Choroid plexus epithelial cell (primary cell): ENCODE measurements at places on chromosomes 7 and 10.
A peak's percentile ranks its signal among the peaks of the same experiment; 100 is the strongest.

DNA sequence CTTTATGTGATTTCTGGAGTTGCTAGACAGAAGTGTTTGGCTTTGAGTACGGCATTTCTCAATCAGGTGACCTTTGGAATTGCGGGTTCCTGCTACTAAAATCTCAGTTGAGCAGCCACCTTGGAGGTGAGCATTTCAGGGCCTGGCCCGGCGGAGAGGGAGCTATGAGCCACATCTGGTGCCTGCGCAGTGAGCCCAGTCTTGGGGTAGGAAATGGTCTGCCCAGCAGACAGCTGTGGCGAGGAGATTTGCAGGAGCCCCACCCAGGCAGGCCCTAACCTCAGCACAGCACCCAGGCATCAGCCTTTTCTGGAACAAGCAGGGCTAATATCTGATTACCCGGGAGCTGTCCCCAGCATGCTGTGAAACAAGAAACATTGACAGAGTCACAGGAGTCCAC is 547.9 kb upstream of the FOXK1 start:
- no peak for DNase-seq

- no peak for DNase-seq
Observed at GRCh38 chr10:7520507-7521485, 110.0 kb upstream of the SFMBT2 start.

DNA sequence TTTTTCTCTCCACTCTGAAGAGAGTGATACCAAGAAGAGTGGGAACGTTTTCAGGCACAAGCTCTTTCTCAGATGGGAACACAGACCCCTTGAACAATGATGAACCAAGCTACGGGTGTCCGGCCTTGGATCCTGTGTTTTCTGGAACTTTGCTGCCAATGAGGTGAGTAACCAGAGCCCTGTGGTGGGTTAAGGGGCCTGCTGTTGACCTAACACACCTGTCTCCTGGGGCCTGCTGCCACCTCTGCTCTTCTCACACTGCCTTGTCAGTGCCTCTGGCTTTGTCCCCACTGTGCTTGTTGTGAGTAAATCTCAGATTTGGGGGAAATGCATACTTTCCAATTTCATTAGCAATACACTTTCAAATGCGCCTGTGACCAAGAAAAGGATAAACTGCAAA is 1.4 kb upstream of the PKD1L1 start:
- DNase-seq = no peak

- no peak for DNase-seq
Observed at GRCh38 chr7:33666531-33666930, 238.8 kb upstream of the BMPER start.

GRCh38 chr10:24463611-24464426 is 254.9 kb downstream of the KIAA1217 start:
- peak; percentile 83 for DNase-seq

- peak; percentile 32 for DNase-seq
Observed at GRCh38 chr7:80243425-80243824, 108.8 kb downstream of the GNAI1 start.

DNA sequence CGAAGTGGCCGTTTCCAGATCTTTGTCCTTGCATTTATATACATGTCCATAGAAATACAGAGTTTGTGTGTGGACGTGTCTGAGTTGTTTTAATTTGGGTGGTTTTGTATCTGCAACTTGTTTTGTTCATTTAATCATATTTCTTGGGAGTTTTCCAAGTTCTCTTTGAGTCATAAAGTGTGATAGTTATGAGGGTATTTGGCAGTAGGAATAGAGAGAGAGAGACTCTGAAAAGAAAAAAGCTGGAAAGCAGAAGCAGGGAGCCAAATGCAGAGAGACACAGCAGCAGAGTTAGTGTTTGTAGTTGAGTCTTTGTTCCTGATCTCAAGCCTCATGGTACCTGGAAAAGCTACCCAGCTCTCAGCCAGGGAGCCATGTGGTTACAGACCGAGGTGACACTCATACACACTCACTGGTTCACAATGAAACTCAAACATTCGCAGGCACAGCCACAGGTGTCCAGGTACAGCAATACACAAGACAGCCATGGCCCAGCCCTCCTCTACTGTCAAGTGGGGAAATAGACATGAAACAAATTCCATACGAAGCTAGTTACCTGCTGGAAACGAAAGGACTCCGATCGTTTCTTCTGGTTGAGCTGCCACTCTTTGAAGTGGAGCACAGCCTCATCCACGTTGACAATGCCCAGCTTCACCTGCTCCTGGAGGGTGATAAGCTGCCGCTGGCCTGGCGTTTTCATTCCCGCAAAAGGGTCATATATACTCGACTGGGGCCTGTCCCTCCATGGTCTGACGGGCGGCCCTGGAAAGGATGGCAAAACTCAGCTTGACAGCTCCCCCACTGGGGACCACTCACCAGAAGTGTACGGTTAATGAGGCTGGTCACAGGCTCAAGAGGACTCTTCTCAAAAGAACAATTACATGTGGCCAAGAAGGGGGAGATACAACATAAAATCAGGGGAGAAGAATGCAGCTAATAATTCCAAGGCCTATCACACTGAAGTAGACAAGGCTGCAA is 33.3 kb upstream of the TM9SF3 start:
- peak; percentile 38 for DNase-seq

GRCh38 chr10:117621795-117622420 is 79.4 kb downstream of the EMX2 start:
- no peak for DNase-seq

DNA sequence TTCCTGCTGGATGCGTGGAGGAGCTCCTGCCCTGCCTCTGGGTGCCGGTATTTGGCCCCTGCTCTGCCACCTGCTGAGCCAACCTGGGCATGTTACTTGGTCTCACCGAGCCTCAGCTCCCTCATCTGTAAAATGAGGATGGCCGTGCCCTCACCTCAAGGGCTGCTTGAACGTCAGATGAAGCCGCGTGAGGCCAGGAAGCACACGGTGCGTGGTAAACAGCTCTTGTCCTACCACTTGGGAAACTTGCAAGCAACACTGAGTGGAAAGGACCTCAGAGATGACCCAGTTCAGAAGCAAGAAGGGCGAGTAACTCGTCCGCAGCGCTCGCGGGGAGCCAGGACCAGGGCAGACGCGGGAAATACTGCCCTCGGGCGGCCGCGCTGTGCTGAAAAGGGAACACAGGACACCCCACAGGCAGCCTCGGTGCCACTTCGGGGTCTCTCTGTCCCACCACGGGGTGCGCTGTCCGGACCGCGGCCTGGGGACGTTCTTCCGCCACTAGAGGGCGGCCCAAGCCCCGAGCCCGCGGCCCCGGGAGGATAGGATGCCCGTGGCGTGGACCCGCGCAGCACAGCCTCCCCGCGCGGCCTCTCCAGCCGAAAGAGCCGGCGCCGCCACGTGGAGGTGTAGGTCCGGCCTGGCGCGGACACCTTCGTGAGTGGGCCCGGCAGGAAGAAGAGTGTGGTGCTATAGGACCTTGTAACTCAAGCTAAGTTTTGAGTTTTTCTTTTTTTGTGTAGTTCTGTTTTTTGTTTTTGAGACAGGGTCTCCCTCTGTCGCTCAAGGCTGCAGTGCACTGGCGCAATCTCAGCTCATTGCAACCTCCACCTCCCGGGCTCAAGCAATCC is 94.1 kb downstream of the PRKAG2 start:
- DNase-seq = peak; percentile 43

GRCh38 chr10:24947304-24948097 is 4.9 kb downstream of the PRTFDC1 start:
- DNase-seq = peak; percentile 14

DNA sequence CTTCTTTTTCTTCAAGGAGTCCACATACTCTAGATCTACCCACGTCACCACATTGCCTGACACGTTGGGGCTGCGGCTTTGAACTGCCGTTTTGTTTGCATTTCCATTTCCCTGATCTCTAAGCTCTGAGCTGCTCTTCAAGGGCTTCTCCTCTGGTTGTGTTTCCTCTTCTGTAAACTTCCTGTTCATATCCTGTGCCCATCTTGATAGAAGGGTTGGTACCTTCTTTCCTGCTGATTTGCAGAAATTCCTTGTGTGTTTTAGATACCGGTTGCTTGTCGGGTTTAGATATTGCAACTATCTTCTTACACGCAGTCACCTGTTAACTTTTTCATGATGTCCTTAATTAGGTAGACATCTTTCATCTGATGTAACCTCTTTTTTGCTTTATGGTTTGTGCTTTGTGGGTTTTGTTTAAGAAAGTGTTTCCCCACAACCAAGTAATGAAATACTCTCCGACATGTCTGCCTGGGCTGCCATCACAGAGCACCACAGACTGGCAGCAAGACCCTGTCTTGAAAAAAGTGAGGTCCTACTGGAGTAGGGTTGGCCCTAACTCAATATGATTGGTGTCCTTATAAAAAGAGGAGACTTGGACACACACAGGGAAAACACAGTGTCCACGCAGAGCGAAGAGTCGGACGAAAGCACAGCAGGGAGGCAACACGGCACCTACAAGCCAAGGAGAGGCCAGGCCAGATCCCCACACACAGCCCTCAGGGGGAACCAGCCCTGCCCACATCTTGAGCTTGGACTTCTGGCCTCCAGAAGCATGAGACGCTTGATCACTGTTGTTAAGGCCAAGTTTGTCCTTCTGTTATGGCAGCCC is 99.1 kb upstream of the PDGFA start:
- DNase-seq = no peak

DNA sequence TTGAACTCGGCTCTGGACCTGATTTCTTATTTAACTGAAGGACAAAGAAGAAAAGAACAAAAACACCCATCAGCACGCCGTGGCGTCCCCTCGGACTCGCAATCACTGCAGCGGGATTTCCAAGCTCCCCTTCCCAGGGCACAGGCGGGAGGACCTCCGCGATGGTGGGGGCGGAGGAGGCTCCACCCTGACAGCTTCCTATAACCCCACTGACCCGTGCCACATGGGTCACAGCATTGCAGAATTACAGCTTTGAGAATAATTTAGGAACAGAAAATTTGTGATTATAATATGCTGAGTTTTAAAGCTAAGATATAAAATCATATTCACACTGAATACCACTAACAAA is 129.7 kb upstream of the SEC61G start:
- no peak for DNase-seq

GRCh38 chr7:111866787-111867186 is 304.5 kb upstream of the IMMP2L start:
- no peak for DNase-seq

GRCh38 chr7:98520356-98520951 is 96.6 kb upstream of the NPTX2 start:
- DNase-seq = no peak

DNA sequence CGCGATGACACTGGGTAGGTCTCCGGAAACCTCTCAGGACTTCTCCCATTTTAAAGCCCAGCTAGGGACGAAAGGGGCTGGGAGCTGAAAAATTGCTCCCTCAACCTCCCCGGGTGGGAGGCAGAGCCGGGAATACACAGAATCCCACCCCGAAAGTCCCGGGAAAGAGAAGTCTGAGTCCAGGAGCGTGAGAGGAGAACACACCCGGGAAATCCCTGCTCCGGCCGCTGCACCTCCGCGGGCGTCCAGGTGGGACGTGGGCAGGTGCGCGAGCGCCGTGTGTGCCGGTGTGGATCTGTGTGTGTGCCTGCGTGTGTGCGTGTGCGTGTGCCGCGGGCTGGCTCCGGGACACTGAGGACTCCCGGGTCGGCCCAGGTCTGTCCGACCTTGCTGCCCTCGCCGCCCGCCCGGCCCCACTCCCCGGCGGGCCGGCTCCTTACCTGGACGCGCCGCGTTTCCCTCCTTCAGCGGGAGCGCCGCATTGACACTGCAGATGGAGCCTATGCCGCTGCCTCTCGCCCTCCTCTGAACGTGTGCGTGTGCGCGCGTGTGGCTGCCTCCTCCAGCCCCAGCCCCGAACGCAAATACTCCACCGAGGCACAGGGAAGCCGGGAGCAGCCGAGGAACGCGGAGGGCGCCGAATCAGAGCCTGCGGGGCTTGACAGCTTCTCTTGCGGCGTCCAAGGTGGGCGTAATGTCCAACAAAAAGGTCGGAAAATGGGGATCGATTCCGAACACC is at the start of gene PLXNA4:
TSS of gene PLXNA4 (minus strand) at position 489 of the 739 bp plus-strand sequence. CDS start 67,777 bp downstream, outside the sequence.
- DNase-seq = peak; percentile 9

DNA sequence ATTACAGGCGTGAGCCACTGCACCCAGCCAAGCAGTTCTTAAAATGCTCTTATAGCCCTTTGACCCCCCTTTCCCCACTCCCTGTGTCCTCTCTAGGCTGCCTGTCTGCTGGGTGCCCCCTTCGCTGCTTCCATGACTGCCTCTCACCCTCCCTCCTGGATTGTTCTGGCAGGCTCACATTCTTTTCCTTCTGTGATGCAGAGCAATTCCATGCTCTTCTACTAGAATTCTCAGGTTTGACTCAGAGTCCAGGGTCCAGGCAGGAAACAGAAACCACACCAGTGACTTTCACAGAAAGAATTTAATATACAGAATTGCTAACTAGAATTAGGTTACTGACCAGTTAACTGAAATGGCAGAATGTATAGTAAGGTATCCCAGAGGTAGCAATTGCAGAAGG is 244.8 kb downstream of the BAMBI start:
- no peak for DNase-seq

GRCh38 chr10:81027706-81028105 is 490.0 kb downstream of the SH2D4B start:
- no peak for DNase-seq

DNA sequence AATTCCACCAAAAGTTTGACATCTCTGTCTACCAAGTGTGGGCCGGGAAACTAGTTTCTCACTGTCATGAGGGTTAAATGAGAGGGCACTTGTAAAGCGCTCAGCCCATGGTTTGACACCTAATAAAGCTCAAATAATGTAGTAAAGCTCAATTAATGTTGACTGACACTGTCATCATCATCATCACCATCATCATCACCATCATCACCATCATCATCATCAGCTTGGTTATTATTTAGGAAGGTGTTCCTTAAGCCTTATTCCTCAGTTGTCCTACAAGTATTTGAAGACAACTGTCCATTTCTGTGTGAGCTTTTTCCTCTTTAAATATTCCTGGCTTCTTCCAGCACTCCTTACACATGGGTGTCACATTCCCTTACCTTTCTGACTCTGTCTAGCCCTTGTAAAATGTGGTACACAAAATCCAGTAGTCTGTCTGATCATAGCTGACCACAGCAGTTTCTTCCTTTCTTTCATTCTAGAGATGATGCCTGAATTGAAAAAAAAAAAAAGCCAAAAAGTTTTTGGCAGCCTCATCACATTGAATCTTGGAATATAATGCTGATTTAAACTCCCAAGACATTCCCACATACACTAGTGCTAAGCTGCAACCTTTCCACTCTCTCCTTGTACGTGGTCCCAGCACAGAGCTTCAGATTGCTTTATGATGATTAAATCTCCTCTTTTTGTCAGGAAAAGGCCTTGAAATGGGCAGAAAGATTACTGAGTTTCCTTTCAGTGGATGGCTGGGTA is 40.6 kb upstream of the SEPHS1 start:
- no peak for DNase-seq

GRCh38 chr10:120945801-120946302 is 94.7 kb downstream of the WDR11 start:
- DNase-seq = no peak
